OCI-M1 (cell line): ENCODE measurements at places on chromosomes 5 and 9.

GRCh38 chr9:120175031-120175430 is 404.9 kb downstream of the CDK5RAP2 start:
- no peak for DNase-seq

- no peak for DNase-seq
Measured at GRCh38 chr9:94108584-94108983, 24.3 kb downstream of the PTPDC1 start.

- no peak for DNase-seq
Measured at GRCh38 chr5:53191548-53192165, 82.1 kb upstream of the MOCS2 start.

DNA sequence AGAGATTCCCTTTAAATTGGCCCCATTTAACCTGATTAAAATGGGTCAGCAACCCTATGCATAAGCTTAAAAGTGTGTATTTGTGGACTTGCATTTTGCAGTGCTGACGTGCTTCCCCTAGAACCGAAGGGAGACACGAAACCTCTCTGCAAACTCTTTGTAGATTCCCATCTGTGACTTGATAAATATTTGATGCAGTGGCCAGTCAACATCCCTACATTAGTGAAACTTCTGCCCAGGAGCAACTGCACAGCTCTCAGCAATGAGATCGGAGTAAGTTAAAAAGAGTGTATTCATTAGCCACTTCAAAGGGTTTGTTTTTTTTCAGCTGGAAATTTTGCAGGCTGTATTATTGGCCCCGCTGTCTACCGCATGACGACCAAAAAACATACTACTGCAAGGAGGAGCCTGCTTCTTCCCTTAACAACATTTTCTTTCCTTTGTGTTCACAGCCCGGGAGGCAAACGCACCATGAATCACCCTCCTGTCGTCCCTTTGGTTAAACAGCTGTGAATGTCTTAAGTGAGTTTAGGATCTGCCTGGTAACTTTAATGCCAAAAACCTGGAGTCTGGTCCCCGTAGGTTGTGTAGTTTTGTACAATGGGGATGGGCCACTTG is 38.0 kb upstream of the TCERG1 start:
- DNase-seq = no peak

- no peak for DNase-seq
Measured at GRCh38 chr5:169290895-169291294, 10.0 kb downstream of the SLIT3 start.

DNA sequence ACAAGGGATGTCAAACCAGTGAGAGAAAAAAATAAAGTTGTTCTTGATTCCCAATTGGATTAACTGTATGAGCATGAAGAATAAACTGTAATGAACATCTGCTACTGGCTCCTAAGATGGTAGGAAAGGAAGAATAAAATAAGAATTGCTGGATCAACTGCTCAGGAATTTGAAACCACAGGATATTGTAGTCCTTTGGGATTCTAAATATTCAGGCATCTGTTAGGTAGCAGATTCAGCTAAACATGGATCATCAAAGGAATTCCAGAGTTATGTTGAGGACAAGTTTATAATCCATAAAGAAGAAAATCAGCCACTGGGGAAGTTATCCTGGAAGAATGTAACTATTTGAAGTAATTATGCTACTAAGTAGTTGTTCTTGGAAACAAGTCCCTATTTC is 65.8 kb downstream of the ISL1 start:
- DNase-seq = no peak

DNA sequence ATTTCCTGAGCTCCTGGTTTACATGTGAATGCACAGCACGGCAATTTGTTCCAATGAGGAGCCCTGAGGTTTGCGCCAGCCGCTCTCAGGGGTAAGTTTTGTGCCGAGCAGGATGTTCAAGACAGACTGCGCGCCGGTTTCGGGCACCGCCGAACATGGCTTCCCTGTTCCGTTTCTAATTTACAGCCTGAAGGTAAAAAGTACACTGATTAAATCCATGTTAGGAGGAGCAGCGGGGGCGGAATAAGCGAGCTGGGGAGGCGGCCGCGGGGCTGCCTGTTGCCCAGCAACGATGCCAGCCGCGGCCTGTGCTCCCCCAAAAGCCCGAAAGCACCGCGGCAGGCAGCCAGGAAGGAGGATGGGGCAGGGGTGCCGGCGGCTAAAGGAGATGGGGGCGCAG is 6.4 kb downstream of the SOWAHA start:
- DNase-seq = no peak

GRCh38 chr5:172479034-172479783 is 24.9 kb upstream of the SH3PXD2B start:
- DNase-seq = peak; percentile 91

DNA sequence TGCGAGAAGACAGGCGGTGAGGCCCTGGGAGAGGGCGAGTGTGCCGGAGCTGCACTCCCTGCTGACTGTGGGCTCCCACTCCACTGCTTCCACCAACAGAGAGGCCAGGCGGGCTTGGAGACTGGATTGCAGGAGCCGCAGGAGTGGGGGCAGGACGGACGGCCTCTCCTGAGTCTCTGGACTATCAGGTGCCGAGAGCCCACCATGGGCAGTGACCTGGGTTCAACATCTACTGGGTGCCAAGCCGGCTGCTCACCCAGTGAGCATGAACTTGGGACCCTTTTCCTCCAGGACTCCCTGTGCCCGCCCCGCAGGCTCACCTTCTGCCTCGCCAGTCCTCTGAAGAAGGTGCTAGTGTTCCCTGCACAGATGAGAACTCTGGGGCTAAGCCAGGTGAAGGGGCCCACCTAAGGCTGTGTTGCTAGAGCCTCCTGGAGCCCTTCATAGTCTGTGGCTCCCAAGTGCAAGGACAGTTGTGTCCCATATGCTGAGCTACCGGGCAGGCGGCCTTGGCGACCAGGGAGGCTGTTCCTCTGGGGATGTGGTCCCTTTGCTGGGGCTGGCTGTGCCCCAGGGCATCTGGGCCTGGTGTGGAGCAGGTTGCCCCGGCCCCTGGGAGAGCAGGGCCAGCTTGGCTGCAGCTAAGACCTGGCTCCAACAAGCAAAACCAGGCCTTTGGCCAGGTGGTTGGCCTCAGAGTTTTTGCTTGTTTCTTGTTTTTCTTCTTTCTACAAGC is 77.7 kb upstream of the PHYKPL start:
- DNase-seq = no peak

- peak; percentile 79 for DNase-seq
Measured at GRCh38 chr5:139690064-139690802, 42.1 kb downstream of the CXXC5 start.

DNA sequence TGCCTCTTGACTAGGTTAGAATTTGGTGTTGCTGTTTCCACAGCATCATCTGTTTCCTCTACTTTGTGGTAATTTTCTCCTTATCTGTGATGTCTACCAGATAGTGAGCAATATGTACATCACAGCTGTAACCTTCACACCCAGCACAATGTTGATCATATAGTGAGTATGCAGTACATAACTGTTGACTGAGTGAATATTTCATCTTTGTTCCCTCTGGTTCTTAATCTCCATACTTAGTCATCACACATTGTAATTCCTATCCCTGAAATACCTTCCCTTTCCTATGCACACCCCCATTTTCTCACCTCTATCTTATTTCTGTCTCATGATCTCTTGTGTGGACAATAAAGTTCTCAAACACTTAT is 115.9 kb downstream of the KIF4B start:
- DNase-seq = no peak

GRCh38 chr5:109910874-109911273 is 221.1 kb downstream of the MAN2A1 start:
- DNase-seq = no peak

DNA sequence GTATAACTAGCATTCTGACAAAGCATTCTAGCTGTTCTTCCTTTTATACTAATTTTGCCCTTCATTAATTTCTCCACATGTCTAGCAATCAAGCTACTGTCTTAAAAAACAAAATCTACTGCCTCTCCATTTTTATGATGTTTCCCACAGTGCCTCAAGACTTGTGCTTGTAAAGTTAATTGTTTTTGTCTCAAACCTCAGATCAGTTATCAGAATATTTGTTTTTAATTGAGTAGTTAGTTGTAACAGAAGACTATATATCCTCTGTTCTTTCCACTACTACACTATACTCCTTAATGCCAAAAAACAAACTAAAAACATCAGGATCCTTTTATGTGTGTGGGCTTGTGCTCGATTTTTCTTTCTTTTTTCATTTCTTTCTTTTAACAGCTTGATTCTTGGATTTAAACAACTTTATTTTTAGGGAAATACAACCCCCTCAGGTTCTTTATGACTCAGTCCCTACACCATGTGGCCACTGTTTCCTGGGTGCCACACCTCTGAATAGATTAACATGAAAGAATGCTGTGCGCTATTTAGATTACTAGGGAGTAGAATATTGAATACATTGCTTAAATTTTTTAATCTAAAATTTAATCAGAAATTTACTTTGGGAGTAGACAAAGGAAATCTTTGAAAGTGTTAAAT is 1.2 kb downstream of the ASPN start:
- DNase-seq = peak; percentile 35

DNA sequence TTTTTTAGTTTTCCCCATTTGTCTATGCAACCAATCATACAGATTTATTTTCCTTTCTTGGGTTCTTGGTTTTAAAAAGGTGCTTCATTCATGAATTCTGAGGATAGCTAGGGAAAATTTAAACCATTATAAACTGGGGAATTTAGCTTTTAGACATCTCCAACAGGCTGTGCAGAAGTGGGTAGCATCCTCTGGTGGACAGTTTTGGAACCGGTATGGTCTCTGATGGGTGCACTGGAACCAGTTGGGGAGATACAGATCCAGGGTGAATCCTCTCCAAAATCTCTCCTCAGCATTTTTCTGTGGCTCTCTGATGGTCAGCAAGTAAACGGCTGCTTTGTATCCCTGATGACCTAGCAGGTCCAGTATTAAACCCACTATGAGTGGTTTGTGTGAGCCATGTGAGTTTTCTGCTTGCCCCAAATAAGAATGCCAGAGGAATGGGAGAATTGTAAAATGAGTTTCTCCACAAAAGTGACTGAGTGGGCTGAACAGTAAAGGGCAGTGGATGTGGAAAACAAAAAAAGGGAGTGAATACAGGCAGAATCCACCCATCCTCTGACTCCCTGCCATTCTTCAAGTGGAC is 9.1 kb upstream of the DNAJC25 start:
- DNase-seq = peak; percentile 71

DNA sequence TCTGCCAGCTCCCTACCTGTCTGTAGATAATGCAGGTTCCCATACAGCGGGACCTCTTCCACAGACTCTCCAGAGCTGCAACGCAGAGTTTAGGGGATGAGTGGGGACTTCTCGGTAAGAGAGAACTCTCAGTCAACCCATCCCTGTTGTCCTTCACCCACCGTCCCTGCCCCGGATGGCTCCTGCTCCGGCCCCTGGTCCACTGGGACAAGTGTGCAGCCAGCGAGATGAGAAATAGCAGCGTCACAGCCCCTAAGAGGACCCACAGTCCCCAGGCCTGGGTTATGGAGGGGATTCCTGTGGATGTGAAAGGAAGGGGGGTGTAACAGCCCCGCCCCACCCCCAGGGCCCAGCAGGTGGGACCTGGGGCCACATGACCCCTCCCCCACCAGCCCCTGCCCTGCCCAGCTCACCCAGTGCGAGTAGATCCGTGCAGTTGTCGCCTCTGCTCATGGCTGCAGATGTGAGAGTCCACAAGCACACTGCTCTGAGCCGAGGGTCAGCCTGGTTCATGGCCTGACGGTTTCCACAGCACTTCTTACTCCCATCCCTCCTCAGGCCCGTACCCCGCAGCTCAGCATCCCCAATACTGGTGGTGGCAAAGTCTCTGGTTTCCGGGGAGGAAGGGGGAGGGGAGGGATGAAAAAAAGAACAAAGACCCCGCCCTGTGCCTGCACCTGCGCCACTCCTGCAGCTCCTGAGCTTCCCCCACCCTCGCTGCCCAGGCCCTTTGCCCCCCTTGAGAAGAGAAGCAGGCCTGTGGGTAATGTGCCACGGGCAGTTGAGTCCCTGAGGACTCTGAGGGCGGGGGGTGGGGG is at the start of gene SIT1:
Gene SIT1, minus strand, starts transcription at position 591 of the 818 bp plus-strand sequence. Its CDS starts 78 bp downstream, at position 513.
- no peak for DNase-seq

DNA sequence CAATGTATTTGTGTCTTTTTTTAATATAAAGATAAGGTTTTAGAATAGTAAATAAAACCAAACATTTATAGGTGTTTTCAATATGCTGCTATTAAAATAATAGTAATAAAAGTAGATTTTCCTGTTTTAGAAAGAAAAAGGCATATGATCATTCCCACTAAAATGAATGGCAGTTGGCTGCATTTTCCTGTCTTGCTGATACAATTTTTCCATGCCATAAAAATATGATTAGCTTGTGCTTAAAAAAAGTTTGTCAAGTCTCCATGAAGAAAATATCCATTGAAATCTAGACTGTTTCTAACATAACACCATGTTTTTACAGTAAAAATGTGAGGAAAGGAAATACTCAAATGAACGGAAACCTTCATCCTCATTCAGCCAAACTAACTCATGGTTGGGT is 65.0 kb downstream of the FBXL7 start:
- no peak for DNase-seq

DNA sequence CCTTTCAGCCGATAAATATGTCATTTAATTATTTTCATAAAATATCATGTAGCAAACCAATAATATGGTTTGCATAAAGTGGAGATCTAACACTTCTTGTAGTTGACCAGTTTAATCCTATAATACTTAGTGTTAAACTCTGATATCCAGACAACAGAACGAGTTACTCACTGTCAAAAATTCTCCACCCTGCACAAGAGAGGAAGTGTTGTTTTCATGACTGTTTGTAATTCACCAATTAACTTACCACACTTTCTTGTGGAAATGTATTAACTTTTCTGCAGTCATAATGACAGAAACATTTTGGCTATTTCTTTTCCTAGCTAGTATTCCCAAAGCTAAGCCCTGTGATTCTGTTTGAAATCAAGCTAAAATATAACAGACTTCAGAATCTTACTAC is 555.3 kb upstream of the FTMT start:
- DNase-seq = peak; percentile 24

GRCh38 chr9:134983506-134984371 is 66.0 kb upstream of the FCN1 start:
- no peak for DNase-seq

- no peak for DNase-seq
Measured at GRCh38 chr5:178895615-178896571, at the start of gene ZFP2. Gene ZFP2, plus strand, starts transcription at chr5:178895913. Its CDS starts 35,401 bp downstream, at chr5:178931314.

DNA sequence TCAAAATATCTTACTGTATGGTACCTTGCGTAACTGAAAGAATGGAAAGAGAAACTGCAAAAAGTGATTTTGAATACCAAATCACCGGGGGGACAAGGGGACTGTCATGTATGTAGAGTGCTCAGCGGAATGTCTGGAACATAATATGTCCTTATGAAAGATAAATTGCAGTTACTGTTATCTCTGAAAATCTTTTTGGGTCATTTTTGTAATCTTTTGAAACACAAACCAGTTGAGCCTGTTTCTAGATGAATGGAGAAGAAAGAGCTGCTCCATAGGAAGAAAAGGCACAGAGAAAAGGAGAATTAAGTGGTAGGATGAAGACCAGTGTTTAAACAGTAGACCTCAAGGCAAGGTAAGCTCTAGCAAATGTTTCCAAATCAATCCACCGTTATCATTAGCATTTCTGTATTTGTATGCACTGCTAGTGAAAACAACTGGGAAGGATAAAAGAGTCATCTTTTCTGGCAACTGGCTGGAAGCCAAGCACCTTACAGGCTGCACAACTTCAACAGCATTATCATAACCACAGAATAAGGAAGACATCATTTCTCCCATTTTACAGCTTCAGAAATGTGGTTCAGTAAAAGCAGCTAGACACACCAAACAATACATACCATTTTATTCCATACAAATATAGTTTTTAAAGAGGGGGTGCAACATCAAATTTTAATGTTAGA is 158.5 kb downstream of the TRPM3 start:
- peak; percentile 27 for DNase-seq

GRCh38 chr5:42274913-42275312 is 148.3 kb upstream of the GHR start:
- DNase-seq = no peak
